ENCODE measurements at places on chromosomes 4 and X.

DNA sequence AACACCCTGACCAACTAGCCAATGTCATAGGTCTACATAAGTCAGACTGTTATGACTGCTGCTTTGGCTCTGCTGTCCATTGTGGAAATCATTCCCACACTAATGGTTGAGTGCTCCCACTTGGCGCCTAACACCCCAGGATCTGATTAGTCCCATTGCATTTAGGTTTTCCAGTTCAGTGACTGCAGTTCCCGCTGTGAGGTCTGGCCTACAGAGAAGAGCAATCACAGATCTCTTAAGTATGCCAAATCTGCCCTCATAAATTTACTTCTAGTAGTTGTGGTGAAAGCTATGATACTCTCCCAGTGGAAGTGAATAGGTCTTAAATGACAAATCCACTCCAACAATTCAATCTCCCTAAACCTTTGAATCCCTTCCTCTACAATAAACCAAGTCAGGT, 77.3 kb upstream of the IL2 start:
- DNase-seq, result no peak

DNA sequence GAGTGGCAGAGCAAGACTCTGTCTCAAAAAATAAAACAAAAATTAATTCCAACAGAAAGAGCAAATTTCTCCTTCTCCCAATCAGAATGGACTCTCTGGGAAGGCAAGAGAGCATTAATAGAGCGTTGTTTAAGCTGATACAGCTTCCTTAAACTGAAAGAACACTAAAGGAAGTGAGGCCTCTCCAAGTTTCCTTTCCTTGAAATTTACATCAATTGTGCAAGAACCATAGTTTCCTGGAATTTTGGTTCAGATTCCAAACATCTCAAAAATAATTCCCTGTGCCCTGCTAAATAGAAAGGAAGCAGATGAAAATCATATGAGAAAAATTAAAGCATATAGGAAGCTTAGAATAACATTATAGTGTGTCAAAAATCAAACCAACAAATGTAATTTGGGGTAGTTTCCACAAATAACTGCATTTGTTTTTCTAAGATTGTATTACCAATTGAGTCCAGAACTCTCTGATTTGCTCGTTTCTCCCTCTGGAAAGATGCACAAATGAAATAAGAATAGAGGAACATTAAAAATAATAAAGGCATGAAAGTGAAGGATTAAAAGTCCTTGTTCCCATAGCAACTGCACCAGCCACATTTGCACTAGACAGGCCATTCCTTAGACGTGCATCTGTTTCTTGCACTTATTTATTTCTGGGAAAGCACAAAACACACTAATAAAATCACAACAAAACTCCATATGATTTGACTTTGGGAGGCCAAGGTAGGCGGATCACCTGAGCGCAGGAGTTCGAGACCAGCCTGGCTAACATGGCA, 3.7 kb upstream of the FAM241A start:
- DNase-seq, result no peak

GRCh38 chr4:48862661-48863060, 31.8 kb downstream of the OCIAD1 start:
- DNase-seq, result no peak

GRCh38 chrX:38627683-38628082, 66.3 kb downstream of the TSPAN7 start:
- no peak for DNase-seq

- DNase-seq, result no peak
Measured at GRCh38 chr4:60745800-60746571, 454.1 kb upstream of the ADGRL3 start.

DNA sequence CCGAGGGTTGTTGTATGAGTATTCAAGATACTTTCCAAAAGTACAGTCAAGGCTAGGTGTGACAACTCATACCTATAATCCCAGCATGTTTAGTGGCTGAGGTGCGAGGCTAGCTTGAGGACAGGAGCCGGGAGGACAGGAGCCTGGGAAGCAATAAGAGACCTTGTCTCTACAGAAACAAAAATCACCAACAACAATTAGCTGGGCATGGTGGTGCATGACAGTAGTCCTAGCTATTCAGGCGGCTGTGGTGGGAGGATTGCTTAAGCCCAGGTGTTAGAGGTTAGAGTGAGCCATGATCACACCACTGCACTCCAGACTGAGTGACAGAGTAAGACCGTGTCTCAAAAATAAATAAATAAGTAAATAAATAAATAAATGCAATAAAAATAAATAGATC, 91.6 kb downstream of the TLL1 start:
- no peak for DNase-seq

GRCh38 chr4:166252487-166253402, 379.7 kb downstream of the TLL1 start:
- DNase-seq, result no peak
